Kidney glomerular epithelial cell (primary cell): ENCODE measurements at places on chromosomes 2 and 18.

- no peak for DNase-seq
Measured at GRCh38 chr18:79796531-79797405, 970 bp upstream of the KCNG2 start.

DNA sequence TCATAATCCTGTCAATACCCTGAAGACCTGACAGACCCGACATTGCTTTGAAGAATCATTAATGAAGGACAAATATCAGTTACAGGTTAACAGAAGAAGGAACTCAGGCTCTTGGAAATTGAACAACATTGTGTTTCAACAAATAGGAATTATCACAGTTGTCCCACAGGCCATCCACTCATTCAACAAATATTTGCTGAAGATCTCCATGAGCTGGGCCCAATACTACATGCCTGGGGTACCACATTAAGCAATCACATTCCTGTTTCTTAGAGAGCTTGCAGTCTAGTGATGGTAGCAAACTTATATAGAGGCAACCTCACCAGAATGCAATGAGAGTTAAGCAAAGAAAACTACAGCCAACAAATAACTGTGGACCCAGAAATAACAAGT is 671.6 kb upstream of the ACVR2A start:
- DNase-seq: peak; percentile 20

DNA sequence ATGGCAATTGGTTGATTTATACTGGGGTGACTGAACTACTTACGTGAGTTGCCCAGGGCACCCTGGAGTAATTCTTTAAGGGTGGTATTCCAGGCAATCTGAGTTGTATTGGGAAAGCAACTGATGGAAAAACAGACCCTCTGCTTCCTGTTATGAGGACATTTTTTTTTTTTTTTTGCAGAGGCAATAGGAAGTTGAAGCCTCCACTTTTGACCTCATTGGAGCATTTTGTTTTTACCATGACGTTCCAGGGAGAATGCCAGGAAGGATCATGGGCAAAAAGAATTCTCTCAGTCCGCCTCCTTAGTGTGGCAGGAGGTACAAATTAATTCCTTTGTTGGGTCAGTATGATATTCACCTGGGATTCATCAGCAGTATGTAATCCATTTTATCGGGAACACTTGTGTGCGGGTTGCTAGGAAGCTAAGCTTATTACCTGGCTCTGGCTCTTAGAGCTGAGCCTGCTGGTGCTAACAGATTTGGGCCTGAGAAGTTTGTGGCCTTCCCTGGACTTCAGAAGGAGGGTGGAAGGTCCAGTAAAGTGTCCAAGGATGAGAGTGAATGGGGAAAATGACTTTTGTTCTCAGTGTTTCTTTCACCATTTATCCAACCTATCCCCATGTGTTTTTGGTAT is 272.9 kb upstream of the EPAS1 start:
- no peak for DNase-seq

DNA sequence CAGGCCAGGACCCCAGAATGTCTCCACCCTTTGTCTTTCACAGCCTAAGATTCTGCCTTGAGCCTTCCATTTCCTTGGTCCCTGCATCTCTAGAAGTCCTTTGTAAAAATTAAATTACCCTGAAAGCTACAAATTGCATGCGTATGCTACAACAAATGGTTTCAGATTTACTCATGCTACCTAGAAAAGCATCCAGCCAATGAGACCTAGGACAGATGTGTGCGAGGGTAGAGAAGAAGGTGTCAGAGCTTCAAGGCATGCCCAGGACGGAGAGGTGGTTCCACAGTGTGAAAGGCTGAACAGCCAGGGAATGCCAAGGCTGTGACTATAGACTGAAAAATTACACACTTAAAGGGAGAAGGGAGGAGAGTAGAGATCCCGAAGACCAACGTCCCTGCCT is 40.2 kb downstream of the CCBE1 start:
- DNase-seq: no peak

- DNase-seq: no peak
Measured at GRCh38 chr2:84964406-84965191, 6.4 kb upstream of the KCMF1 start.

GRCh38 chr2:15890936-15891905 is 49.1 kb upstream of the MYCN start:
- DNase-seq: peak; percentile 46
